ENCODE measurements at places on chromosomes 4 and X.

GRCh38 chr4:43607827-43608461 lies 715.4 kb downstream of the GRXCR1 start:
- no peak for DNase-seq

DNA sequence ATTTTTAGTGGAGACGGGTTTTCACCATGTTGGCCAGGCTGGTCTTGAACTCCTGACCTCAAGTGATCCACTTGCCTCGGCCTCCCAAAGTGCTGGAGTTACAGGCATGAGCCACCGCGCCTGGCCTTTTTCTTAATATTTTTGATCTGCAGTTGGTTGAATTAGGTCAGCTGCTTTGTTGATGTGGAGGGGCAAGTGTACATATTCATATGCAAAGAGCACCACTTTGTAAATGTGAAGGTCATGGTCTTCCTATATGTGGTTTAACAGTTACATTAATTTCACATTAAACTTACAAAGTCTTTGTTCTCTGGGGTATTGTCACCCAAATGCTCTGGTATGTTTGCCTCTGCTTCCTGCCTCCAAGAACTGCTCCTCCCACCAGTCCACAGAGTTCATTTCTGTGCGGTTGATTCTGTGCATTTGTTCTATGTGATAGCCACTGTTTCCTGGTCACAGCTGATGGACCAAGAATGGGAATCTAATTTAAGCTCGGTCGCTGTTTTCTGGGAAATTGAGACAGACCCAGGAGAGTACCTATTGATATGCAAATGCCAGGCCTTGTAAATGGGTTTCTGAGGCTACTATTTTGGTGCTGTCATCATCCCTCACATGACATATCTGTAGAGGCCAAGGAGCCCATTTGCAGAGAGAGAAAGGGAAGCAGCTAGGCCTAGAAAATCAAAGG lies 26.9 kb upstream of the HPSE start:
- no peak for DNase-seq

DNA sequence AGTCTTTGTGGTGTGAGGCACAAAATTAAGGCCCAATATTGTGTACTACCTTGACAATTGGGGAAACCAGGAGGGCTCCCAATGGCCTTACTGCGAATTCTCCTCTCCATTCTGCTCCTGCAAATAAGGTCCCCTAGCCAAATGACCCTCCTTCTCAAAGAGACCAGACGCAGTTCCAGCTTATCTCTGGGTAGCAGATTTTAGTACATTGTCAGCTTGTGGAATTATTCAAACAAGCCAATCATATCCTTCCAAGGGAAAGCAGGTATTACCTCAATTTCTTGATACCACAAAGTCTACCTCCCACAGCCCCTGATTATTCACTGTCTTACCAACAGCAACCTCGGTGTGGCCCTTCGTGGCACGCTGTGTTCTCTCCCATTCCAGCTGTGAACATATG lies 7.8 kb upstream of the ZBTB33 start:
- DNase-seq = no peak

DNA sequence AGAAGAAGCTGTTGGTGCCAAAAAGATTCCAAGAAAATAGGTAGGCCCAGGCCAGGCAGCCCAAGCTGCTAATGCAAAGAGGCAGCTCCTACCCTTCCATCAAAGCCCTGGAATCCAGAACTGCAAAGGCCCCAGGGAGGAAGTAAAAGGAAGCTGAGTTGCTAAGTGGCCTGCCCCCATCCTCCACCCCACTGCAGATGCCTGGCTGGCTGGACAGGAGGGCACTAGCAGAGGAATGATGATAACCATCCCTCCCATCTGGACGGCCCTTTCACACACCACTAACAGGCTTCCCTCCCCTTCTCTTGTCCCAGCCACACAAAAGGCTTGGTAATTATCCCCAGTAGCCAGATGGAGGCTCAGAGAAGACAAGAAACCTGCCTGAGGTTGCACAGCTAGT lies 32.4 kb upstream of the PJA1 start:
- no peak for DNase-seq

- DNase-seq = no peak
Measured at GRCh38 chr4:48635310-48635709, 144.8 kb downstream of the FRYL start.

- peak; percentile 56 for DNase-seq
Measured at GRCh38 chr4:87589531-87589930, 18.8 kb upstream of the DSPP start.

DNA sequence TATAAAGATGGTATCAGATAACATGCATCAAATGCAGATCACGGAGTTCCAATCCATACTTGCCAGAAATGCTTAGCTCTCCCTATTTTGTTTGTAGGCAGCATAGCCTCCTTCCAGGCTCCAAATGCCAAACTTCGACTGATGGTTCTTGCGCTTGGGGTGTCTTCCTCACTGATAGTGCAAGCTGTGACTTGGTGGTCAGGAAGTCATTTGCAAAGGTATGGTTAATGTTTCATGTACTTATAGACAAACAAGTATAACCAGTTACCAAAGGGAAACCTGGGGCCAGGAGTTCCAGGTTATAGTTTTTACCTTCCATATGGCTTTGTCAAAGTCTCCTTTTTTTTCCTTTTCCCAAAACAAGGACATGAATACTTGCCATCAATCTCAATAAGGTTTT lies 5.3 kb downstream of the CWH43 start:
- DNase-seq = no peak

- no peak for DNase-seq
Measured at GRCh38 chr4:150768497-150768896, 186.5 kb downstream of the MAB21L2 start.

GRCh38 chrX:39492497-39493162 lies 605.1 kb downstream of the BCOR start:
- DNase-seq = no peak

- DNase-seq = no peak
Measured at GRCh38 chrX:154714925-154715324, 36.0 kb downstream of the GAB3 start.

DNA sequence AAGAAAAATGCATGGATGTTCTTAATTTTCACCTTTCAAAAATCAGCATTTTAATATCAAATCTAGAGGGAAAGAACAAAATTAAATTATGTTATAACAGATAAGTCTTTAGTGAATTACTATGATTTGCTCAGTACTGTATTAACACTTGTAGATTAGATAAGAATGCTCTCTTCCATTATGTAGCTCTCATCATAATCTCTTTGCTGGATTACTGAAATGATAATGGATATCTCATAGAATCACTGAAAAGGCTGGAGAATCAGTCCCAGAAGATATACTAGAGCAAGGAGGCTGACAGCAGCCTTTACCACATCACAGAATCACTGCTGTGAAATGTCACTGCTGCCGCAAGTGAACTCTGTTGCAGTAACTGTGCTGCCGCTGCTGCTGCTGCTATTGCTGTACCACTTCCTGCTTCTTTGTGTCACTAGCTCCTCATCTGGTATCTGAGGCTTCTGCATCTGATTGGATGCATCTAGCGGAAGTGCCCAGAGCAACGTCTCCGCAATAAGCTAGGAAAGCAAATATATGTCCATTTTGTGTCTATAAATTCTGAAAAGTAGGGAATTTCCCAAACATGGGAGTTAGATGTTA lies 738.2 kb downstream of the ADGRL3 start:
- DNase-seq = no peak

DNA sequence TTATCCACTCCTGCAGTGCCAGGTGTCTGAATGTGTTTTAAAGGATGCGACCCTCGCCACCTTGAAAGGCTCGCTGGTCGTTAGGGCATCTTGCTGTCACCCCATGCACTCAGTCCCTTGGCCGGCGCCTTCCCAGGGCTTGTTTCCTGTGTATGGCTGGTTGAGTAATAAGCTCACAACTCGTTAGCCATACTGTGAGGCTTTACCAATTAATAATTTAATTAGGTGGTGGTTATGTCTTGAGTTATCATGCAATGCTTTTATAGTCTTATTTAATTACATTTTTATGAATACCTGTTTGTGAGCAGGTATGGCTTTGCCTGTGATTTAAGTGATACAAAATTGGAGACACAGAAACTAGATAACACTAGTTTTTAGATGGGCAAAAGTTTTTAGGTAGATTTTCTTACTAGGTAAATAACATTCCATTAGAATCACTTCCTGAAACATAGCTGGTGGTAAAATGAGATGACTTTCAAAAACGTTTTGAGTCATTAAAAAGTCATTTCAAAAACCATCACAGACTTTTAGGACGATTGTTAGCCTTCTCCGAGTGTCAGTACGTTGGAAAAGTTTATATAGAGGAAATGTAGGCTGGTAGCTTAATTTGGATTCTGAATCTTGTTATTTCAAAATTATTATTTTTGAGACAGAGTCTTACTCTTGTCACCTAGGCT lies 18.2 kb downstream of the PTTG2 start:
- no peak for DNase-seq

GRCh38 chr4:95118497-95118896 lies 360.7 kb downstream of the BMPR1B start:
- DNase-seq = no peak

- no peak for DNase-seq
Measured at GRCh38 chr4:183157215-183157614, 58.2 kb downstream of the WWC2 start.

GRCh38 chrX:32778965-32779364 lies 432.4 kb downstream of the DMD start:
- no peak for DNase-seq

DNA sequence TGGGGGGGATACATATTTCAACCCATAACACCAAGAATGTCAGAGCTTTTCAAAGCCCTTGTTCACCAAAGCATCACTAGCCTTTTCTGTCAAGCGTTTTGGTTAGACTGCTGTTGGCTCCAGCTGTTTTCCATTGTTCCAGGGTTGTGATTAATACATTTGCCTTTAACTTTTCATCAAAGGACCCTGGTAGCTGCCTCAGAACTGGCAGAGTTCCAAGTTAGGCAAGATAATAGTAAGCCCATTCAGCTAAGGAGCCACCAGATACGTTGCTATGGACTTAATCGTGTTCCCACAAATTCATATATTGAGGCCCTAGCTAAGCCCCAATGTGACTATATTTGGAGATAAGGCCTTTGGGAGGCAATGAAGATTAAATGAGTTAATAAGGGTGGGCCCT lies 37.1 kb downstream of the ENOPH1 start:
- DNase-seq = no peak

- no peak for DNase-seq
Measured at GRCh38 chr4:15109600-15109999, 107.3 kb downstream of the CPEB2 start.

DNA sequence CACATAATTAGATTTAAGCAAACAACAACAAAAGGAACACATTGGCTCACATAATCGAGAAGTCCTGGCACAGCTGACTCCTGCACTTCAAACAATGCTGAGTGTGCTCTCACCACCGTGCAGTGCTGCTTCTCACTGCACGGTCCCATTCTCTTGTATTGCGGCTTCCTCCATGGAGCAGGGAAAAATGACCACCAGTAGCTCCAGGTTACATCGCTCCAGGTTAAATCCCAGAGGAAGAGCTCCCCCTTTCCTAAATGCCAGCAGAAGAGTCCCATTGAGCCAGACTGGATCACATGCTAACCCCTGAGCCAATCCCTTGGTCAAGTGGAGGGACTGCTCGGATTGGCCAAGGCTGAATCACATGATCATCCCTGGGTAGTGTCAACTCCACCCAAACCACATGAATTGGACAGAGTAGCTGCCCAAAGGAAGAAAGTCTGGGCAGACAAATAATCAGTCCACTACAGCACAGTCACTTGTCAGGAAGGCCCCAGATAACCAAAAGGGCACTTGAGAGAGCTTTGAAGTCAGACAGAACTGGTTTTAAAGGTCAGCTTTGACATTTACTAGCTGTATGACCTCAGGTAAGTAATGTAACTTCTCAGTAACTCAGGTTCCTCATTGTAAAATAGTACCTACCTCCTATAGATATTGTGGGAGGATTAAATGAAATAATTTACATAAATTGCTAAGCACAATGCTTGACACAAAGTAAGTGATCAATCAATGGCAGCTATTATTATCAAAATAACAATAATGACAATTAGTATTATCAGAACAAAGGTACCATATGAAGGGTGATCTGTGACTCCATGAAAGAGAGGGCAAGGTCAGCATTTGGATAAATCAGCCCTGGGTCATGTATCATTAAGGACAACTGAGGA lies 14.3 kb downstream of the TEC start:
- DNase-seq = no peak

DNA sequence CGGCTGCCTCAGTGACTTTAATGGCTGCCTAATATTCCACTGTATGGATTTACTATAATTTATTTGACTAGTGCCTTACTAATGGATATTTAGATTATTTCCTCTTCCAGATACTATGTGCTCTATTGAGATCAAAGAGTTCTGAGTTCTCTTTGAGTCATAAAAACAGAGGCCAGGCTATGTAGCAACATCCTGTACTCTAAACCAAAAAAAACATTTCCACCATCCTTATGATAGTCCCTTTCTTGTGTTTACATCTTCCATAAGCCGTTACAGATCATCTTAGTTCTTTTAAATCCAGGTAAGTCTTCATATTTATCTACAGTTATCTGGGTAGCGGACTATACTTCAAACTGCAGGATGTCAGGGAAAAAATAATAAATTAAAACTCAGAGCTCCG lies 56.6 kb upstream of the TMEM184C start:
- DNase-seq = no peak

GRCh38 chr4:14091966-14092365 lies 464.4 kb upstream of the BOD1L1 start:
- DNase-seq = no peak

GRCh38 chr4:179307297-179308136 lies 1865.3 kb upstream of the AGA start:
- peak; percentile 13 for DNase-seq

DNA sequence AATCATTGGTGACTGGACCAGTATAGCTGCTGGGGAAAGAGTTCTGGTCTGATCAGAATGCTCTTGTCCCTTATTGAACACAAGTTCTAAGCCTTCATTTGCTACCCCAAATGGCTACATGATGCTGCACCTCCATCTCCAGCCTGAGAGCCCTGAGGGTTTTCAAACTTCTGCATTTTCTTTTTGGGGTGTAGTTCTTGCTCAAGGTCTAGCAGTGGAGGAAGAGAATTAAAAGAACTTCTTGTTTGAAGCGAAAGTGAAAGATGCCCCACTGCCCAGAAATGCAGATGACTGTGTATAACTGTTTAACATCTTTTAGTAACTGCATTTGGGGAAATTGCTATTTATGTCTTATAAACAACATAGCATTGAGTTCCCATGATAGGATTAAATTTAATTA lies 38.5 kb downstream of the LAMTOR3 start:
- no peak for DNase-seq

GRCh38 chrX:111914398-111915090 lies 38.6 kb downstream of the TRPC5OS start:
- no peak for DNase-seq

DNA sequence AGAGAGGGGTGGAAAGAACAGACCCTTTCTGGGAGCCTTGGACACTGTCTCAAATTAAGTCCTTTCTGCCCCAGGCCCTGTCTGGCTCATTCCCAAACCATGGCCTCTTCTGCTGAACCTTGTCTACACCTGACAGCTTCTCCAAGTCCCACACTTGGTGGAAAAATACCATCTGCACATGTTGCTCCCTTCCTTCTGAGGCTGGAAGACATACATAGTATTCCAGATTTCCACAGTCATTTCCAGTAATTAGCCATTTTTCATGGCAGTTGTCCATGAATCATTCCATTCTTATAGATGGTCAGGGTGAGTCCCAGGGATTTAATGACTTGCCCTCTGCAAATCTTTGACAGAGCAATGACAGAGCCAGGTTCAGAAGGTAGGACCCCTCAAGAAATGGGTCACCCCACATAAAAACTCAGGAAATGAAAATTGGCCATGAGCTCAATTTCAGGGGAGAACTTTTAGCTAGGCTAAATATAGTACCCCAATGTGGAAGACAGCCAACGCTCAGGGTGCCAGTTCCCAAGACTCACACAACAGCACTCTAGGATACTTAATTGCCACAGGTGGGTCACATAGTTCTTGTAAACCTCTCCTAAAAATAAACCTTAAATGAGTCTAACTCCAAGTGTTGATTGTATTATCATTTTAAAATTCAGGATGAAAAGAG lies 16.2 kb upstream of the DAPP1 start:
- DNase-seq = no peak

- no peak for DNase-seq
Measured at GRCh38 chrX:67568769-67569168, 24.9 kb downstream of the AR start.

Measured in AG04450 (cell line).